NCI-H2029 treated with DMSO at 0.1 percent for 48 hours (cell line): ENCODE measurements at places on chromosomes 3 and 15.

- no peak for DNase-seq
Measured at GRCh38 chr3:53243165-53243564, 12.7 kb downstream of the TKT start.

DNA sequence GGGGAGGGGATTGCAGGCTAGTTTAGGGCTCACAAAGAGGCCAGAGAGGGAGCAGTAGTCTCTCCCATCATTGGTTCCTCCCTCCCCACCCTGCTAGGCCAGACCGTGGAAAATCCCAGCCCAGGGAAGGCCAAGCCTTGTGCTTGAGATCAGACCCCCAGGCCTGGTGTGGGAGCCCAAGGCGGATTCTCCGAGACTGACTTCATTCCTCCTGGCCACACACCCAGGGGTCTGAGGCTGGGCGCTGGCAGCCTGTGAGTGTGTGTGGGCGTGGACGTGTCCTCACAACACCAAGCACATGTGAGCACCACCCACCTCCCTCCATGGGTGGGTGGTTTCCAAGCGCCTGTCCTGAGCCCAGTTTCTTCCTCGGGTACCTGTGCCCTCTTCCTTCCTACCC lies 4.1 kb downstream of the LOXL1 start:
- no peak for DNase-seq

- DNase-seq, result no peak
Measured at GRCh38 chr3:62577153-62577552, 203.8 kb upstream of the FEZF2 start.

DNA sequence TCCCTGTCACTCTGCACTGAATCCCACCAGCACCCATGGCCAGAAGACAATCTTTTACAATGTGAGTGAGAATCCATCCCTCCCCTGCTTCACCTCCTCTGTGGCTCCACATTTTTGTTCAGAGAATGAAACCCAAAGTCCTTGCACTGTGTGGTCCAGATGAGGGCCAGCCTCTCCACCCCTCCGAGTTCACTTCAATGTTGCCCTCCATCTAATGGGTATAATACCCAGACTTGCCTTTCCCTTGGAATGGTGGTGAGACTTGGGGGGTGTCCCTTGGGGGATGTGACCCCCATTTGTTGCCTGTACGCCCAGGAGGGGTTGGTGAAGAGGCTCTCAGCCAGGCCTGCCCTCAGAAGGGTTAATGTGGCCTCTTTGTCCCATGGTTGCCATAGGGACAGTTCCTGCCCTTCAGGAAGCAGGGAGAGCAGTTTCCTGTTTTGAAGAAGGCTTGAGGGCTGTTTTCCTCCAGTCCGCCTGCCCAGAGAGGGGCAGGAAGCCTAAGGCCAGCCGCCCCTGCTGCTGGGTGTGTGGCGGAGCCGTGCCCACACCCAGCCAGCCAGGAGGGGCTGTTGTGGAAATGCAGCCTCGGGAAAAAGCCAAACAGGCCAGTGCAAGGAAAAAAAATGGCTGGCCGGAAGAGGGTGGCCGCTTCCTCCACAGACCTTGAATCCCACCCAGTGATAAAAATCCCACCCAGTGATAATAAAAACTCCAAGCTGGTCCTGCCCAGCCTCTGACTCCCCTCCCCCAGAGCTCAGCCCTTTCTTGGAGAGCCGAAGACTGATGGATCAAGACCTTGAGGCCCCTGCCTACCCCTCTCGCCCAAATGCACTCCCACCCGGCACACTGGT lies 14.6 kb upstream of the FGD5 start:
- DNase-seq, result no peak

DNA sequence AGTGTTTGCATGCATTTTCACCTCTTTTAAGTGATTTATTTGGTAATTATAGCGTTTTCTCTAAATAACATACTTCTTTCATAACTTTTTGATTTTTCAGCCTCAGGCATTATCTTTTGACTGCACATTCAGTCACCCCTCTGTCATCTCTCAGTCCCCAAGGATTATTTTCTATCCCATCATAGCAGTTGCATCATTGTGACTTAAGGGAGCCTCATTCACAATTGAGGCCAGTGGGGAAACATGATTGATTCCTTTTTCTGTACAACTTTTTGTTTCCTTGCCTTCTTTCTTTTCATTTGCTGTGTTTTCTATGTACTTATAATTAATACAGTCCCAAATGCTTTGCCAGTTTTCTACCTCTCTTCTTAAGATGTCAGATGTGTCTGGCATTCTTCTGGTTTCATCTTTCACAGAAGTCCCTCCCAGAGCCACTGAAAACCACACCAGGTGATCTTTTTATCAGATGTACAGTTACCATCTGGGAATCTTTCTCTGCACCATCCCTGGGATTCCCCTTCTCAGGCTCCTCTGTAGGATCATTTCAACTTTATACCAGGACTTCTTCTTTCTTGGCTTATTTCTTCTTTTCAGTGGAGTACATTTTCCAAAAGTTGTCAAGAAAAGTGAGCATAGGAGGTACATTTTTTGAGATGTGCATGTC lies 151.4 kb downstream of the RAP2B start:
- DNase-seq, result no peak
